Right hindlimb (tissue), 1 donor: ENCODE measurements at places on chromosomes 7 and 10.

GRCh38 chr10:99695761-99696160 is 36.2 kb downstream of the COX15 start:
- no peak for DNase-seq

- no peak for DNase-seq
Measured at GRCh38 chr7:151820491-151821105, 56.3 kb downstream of the PRKAG2 start.

- peak; percentile 58 for DNase-seq
Measured at GRCh38 chr7:88344956-88345832, 38.5 kb upstream of the STEAP4 start.

- no peak for DNase-seq
Measured at GRCh38 chr10:125121003-125121402, 39.4 kb downstream of the CTBP2 start.

GRCh38 chr10:110852255-110852896 is 19.4 kb upstream of the PDCD4 start:
- peak; percentile 14 for DNase-seq

GRCh38 chr10:43904301-43904700 is 255.6 kb upstream of the ZNF32 start:
- no peak for DNase-seq

- no peak for DNase-seq
Measured at GRCh38 chr7:25068502-25069213, 56.4 kb downstream of the CYCS start.

DNA sequence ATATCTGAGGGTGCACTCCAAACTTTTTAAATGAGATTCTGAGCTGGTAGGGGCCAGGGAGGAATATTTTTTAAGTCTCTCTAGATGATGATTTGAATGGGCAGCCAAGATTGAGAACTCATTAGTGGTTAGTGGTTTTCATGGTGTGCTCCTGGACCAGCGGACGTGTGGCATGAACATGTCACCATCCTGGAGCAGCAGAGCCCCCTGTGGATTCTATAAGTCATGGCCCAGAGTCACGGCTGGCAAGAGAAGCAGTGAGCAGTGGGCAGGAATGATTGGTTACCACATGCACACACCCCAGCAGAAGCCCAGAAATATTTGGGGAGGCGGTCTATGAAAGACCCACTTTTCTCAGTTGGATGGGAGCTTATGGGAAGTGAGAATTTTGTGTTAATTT is 21.2 kb upstream of the UCN3 start:
- DNase-seq, result no peak

DNA sequence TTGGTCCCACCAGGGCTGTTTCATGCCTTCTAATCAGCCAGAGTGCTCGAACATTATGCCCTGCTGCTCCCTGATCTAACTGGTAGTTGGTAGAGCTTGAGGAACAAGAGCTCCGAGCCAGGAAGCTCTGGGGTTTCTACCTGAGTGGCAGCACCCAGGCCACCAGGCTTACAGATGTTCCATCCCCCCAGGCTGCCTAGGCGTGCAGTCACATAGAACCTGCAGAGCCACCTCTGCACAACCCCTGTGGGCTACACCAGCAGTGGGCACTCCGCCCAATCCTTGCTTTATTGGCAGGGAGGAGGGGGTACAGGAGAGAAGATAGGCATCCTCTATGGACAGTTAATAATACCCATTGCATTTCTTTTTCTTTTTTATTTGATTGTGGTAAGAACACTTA is 21.8 kb downstream of the MAP3K8 start:
- no peak for DNase-seq

GRCh38 chr7:4951903-4952636 is 6.9 kb downstream of the MMD2 start:
- DNase-seq, result no peak

DNA sequence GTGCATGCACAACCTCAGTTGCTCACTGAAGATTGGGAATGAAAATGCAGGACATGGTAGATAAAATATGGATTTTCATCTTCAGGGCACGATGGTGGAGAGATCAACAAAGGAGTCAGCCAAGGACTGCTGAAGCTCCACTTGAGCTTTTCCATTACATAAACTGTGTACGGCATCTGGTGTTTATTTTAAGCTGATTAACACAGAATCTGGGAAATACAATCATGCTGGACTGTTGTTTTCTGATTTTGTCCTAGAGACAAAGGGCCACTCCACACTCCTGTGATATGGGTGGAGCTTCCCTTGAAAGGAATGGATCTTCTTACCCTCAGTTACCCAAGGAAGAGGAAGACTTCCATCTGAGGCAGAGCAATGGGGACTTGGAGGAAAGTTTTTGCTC is 120.6 kb downstream of the SAMD9 start:
- no peak for DNase-seq

DNA sequence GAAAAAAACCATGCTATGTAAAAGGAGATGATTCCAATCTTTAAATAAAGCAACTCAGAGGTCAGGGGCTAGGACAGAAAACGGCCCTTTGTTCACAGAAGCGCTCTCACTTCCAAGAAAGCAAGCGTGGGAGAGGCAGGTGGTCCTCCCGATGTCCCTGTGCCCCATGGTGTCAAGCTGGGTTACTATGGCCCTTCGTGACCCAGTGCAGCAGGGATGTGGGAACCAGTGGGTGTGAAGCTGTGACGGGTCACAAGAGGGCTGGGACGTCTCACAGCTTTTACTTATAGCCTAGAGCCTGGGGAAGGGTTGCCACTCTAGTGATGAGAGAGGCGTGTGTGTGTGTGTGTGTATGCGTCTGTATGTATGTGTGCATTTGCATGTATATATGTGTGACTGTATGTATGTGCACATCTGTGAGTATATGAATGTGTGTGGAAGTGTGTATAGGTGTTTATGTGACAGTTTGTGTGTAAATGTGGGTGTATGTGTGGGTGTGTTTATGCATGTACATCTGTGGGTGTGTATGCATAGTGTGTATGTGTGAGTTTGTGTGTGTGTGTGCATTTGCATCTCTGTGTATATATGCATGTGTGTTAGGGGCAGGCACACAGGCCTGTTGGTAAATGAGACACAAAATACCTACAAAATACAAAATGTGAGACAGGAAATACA is 25.2 kb downstream of the HTRA1 start:
- no peak for DNase-seq

- no peak for DNase-seq
Measured at GRCh38 chr7:93551063-93551895, 23.2 kb downstream of the CALCR start.

DNA sequence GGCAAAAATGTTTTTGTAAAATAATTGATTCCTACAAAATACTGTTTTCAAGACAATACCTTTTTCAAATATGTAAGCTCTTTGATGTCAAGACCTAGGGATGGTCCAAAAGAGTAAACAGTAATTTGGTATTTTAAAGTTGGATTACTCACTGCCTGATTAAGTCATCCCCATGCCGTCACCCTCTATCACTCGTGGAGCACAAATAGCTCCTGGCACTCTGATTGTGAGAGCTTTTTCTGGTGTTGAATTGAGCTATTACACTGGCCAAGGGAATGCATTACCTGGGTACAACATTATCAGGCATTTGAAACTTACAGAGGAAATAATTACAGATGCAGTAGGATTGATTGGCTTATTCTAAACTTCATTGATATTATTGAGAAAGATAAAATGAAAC is 231.9 kb upstream of the GRM3 start:
- no peak for DNase-seq

DNA sequence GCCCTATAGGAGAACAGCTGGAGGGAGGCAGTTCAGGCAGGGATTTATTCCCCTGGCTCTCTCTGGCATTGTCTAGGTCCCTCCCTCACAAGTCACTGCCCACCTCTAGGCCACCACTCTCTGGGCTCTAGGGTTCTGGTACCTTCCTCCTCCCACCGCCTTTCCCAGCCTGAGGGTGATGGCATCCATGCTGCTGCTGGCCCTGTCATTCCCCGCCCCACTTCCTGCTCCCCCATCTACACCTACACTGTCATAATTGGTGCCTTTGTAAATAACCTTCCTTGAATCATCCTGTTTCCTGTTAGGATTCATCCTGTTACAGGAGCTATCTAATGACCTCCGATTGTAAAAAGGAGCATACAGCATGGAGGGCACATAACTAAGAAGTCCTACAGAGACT is 303.3 kb upstream of the COBL start:
- no peak for DNase-seq

DNA sequence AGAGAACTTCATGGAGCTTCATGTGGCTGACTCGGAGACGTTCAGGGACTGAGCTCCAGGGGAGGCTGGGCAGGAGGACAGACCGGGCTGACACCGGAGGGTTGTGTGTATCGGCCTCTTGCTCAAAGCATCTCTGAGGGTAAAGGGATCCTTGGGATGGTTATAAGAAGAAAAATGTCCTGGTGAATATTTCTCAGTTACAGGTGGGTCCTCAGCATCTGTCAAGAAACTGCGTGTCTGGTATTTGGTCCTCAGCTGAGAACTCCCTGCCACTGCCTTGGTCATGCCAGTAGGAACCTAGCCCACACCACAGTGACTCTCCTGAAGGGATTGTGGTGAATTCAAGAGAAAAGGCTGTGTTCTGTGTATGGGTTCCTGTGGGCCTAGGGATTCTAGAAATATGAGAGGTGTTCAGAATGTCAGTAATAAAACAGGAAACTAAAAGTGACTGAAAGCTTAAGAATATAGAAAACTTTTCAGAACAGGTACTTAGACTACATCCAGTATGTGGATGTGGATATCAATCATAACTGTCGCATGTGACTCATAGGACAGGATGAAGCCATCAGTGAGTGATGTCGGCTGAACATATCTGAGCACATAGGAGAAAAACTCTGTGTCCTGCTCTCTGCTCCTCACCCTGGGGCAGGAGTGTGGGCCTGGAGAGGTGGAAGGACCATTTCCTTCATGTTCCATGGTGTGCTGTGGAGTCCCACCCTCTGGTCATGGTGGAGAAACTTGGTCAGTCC is 28.4 kb downstream of the MBL2 start:
- DNase-seq, result no peak

- DNase-seq, result no peak
Measured at GRCh38 chr10:79507440-79508167, 4.7 kb upstream of the EIF5AL1 start.

- DNase-seq, result no peak
Measured at GRCh38 chr7:155766386-155766785, 45.9 kb downstream of the SHH start.

DNA sequence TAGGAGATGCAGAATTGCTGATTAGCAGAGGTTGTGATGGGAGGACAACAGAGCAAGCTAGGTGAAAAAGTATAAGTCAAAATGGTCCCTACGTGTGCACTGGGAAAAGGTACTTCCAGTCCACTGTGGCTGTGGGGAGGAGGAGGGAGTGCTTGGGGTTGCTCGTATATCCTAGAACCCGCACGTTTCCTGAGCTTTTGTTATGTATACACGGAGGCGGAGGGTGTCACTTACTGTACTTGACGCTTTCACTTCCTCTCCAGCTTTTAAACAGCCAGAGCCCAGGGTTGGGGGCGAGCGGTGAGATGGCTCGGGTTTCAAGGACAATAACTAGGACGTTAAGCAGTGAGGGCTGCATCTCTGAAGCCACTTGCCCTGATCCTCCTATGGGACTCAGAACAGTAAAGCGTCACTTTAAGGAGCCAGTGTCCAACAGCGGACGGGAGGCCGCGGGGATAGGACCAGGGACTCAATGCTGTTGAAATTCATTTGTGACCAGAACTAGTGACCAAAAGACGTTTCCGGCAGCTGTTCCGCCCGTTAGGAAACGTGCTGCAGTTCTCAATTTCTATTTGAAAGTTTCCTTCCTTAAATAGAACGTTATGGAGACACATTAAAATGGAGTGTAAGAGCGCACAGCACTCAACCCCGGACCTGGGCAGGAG is 985 bp upstream of the ETV1 start:
- DNase-seq, result peak; percentile 84

GRCh38 chr10:91032611-91033206 is 111.8 kb upstream of the ANKRD1 start:
- peak; percentile 40 for DNase-seq

GRCh38 chr10:93352638-93353383 is 129.3 kb downstream of the MYOF start:
- DNase-seq, result no peak

DNA sequence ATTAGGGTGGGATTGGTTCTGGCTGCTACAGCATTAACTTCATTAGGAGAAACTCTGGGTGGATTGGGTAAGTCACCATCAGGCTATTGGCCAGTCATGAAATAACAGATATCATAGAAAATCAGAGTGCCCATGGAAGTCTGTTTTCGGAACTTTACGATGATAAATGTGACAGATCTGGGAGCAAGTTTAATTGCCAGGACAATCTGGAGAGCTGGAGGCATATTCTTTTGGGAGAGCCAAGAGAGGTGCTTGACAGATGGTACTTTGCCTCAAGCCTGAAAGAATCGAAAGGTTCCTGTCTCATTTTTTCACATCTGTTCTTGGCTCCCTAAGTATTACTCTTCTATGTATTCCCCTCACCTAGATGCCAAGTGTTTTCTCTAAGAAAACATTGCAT is 369.9 kb downstream of the CNTNAP2 start:
- DNase-seq, result no peak

GRCh38 chr10:32650246-32650655 is 204.3 kb downstream of the CCDC7 start:
- no peak for DNase-seq

- peak; percentile 41 for DNase-seq
Measured at GRCh38 chr10:34655286-34656170, 159.6 kb downstream of the PARD3 start.

DNA sequence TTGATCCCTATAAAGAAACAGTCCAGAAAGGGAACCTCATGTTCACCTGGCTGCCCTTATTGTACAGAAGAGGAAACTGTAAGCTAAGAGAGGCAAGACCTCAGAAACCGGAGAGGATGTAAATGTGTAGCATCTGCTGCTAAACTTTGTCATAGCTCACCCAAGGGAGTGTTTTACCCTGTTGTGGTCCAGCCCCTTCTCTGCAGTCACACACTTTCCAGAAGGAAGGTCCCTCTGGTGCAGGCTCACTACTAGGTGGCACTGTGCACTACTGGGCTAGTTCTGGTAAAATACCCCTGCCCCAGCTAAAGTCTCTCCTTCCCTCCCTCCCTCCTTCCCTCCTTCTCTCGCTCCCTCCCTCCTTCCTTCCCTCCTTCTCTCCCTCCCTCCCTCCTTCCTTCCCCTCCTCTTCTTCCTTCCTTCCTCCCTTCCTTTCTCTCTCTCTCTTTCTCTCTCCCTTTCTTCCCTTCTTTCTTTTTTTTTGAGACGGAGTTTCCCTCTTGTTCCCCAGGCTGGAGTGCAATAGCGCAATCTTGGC is 42.5 kb upstream of the LCOR start:
- DNase-seq, result peak; percentile 35

GRCh38 chr10:73814896-73815718 is 3.7 kb upstream of the NDST2 start:
- DNase-seq, result no peak

DNA sequence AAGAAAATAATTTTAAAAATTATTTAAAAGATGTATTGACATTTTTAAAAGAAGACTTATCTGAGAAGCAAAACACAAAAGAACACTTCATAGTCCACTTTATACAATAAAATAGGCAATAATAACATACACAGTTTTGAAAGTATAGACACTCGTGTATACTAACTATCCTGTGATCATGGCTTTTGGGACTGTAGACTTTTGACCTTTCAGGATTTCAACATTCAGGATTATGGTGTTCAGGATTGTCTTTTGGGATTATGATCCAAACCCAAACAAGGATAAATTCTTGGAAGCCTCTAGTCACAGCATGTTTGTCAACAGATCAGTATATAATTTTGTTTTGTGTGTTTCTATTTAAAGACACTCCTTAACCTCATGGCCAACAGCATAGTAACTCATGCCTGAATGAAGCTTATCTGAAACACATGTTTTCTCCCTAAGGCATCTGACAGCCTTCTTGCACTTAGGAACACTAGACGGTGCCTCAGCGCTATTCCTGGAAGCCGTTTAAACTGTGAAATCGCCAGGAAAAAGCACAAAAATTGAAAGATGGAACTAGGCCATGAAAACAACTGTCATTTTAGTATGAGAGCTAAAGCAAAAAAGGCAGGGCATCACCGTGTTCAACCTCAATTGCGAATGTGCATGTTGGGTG is 29.9 kb downstream of the GSAP start:
- peak; percentile 42 for DNase-seq
